NCI-H2227 treated with DMSO at 0.1 percent for 48 hours (cell line): ENCODE measurements at places on chromosomes 6 and 20.

DNA sequence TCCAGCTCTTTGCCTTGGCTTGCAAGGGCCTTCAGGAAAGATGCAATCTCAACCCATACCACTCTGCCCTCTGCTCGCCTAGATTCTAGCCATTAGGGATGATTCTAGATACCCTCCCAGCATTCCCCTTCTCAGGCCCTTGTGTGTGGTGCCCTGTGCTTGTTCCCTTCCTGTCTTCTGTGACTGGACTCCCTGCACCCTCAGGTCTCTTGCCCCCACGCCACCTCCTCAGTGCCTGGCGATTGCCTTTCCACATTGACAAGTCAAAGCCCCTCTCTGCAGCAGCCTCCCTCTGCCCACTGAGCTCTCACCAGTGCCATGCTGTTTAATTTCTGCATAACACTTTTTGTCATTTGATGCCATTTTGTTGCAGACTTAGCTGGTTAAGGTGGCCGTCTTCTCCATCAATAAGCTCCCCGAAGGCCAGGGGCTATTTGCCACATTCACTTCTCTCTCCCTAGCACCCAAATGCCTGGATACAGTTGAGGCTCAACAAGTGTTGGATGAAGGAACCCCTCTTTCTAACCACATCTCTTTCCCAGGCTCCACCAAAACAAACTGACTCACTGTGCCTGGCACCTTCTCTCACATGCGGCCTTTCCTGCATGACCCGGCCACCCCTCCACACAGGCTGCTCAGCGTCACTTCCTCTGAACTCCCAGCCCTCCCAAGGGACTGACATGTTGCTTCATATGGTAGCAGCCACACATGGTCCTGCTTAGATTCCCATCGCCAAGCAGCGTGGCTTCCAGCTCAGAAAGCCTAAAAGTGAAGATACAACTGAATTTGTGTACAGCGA is 4.6 kb upstream of the TXNDC5 start:
- no peak for DNase-seq

GRCh38 chr6:56922645-56923044 is 32.3 kb upstream of the BEND6 start:
- no peak for DNase-seq

DNA sequence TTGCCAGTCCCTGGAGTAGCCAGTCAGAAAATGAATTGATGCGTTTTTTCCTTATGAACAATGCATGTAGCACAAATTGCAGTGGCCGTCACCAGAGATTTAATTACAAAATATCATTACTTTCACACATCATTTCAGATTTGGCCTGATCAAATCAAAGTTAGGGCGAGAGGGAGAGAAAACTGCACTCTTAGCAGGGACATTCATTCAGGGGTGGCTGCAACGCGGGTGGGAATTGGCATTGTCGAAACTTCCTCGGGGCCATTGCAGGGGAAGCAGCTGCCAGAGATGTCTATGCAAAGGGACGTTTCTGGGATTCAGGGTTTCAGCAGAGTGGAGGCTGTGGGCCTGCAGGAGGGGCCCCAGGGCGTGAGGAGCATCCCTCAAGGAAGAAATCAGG is 76.5 kb upstream of the TOP1 start:
- DNase-seq, result no peak

DNA sequence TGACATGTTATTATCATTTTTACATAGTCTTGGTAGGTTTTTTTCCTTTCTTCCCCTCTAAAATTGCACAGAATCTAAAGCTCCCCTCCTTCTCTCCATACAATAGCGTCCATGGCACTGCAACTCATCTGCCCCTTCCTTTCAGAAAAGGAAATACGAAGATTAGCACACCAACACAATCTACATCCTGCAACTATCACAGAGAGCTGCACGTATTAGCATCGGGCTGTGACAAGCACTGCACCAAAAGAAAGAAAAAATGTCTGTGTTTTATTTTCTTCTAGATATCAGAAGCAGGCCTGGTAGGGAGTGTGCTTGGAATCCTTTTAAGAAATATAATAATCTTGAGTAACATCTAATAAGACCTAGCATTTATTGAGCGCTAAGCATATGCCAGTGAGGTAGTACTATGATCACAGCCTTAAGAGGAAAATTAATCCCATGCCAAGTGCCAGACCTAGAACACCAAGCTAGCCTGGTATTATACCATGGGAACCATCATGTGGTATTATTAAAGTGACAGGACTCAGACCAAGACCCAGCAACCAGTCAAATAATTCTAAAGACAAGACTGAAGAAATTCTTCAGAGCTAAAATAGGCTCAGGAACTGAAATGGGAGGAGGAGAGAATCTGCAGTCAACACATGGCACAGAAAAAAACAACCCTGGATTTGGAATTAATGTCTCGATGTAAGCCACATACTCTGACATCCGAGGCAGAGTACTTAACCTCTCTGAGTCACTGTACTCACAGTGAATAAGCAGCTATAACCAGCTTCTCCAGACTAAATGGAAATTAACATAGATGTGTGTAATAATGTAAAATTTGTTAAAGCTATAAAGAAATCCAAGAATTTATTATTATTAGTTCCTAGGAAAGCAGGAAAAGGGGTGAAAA is 124.3 kb downstream of the IPCEF1 start:
- no peak for DNase-seq

DNA sequence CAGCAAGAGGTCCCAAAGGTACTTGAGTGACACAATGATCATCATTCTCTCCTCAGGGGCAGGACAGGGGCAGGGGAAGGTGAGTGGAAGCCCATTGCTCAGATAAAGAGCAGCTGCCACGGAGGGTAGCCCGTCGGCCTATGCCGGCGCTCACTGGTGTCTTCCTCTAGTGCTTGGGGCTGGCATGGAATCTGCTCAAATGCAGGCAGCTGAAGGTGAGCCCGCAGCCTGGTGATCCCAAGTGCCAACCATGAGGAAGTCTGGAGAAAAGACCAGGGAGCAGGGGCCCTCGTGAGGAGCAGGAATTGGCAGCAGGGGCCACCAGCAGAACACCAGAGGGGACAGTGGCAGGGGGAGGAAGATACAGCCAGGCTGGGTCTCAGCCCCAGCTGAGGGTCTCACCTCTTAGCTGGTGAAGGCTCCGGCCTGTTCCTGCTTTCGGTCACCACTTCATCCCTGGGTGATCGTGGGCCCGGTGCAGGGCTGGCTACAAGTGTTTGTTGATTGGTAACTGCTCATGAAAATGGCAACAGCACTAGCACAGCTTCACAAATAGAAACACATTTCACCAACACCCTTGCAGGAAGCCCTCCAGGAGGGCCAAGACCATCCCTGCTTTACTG is 24.7 kb downstream of the RBCK1 start:
- no peak for DNase-seq

GRCh38 chr6:21997119-21998037 is 299.5 kb downstream of the PRL start:
- no peak for DNase-seq

GRCh38 chr6:136639702-136640101 is 89.5 kb upstream of the MAP7 start:
- DNase-seq, result no peak

GRCh38 chr6:143158113-143158581 is 97.5 kb downstream of the AIG1 start:
- no peak for DNase-seq

DNA sequence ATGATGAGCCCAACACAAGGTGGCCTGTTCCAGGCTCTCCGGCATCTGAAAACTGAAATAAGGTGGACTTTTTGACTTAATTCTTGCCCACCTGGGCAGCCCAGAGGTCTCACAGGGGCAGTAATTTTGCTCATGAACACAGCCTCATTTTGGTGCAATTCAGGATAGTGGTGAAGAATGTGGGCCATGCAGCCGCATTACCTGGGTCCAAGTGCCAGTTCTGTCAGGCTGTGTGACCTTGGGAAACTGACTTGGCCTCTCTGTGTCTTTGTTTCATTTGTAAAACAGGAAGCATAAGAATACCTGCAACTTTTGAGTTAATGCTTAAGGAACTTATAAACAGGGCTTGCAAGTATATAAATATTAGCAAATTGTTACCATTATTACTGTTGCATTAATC is 5.6 kb downstream of the PREX1 start:
- DNase-seq, result no peak

DNA sequence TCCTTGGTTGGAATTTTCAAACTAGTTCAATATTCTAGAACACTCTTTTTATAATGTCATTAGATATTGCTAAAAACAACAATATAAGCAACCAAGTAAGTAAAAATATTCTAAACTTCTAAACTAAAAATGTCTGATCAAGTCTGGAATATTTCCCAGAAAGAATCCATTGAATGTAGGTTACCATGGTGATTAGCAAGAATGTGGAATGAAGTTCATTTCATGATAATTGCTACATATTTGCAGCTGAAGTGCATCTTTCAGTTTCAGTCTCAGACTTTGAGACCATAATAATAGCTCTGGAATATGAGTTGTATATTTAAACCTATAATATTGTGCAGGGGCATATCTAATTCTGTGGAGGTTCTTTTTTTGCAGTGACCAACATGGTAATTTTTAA is 61.0 kb upstream of the NKAIN2 start:
- no peak for DNase-seq

DNA sequence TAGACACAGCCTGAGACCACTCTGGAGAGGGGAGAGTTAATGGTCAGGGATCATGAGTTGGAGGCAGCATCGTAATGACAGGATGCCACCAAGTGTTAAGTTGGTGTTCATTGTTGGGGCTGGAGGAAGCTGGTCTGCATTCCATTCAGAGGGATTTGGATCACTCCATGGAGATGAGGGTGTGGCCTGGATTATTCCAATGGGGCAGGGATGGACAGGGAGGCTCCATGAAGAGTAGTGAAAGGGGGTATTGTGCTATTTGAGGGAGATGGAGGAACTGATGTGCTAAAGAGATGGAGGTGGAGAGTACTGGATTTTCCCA is 1.1 kb downstream of the SAPCD1 start:
- DNase-seq, result no peak
